ENCODE measurements at places on chromosomes 16 and 17.

GRCh38 chr17:1661045-1661444 is 11.4 kb upstream of the RILP start:
- no peak for DNase-seq

DNA sequence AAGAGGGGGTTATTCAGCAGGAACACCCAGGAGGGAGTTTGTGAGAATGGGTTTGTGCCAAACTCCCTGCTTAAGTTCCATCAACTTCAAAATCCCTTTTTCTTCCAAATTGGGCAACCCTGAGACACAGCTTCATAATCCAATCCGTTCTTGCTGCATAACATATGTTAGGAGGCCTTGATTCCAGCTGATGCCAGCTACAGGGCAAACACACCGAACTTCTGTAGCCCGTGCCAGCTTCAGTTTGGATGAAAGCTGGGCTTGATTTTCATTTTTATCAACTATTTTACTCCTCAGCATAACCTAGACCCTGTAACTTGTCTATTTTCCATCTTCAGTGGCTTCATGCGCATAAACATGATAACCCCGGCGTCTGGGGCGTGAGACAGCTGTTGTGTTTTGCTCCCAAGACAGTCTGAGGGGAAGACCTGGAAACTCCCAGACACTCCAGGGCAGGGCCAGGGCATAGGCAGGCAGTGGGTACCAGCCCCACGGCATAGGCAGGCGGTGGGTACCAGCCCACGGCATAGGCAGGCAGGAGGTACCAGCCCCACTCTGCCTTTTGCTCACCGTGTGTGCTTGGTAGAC is 220.4 kb downstream of the C16orf95 start:
- no peak for DNase-seq

DNA sequence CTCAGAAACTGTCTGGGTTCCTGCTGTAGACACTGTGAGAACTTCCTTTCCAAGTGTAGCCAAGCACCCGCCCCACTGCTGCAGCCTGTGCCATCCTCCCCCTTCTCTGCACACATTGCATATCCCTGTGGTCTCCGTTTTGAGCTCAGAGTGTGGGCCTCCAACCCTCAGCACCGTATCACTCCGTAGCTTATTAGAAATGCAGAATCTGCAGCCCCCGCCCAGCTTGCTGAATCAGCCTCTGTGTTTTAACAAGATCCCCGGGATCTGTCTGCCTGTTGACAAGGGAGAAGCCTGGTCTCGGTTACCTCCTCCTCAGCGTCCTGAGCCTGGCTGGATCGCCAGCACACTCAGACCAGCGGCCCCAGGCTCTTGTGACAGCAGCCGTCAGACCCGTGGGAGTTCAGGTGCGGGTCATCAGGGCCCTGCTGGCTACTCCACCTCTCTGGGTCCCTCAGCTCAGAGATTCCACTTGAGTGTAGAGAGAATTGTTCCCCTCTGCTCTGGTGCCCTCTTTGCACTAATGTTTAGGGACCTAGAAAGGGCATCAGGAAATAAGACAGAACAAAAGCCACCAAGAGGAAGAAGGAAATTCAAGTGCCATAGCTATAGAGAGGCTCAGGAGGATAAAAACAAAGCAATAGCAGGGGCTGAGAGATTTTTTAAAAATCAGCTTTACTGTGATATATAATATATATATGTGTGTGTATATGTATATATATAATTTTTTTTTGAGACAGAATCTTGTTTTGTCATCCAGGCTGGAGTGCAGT is 92.3 kb downstream of the PITPNC1 start:
- DNase-seq, result no peak

- DNase-seq, result no peak
Observed at GRCh38 chr16:15648135-15648730, 1.8 kb upstream of the NDE1 start.

- DNase-seq, result peak; percentile 81
Observed at GRCh38 chr16:81676066-81676882, 102.8 kb upstream of the PLCG2 start.

GRCh38 chr16:85377388-85378144 is 235.6 kb upstream of the GSE1 start:
- no peak for DNase-seq

DNA sequence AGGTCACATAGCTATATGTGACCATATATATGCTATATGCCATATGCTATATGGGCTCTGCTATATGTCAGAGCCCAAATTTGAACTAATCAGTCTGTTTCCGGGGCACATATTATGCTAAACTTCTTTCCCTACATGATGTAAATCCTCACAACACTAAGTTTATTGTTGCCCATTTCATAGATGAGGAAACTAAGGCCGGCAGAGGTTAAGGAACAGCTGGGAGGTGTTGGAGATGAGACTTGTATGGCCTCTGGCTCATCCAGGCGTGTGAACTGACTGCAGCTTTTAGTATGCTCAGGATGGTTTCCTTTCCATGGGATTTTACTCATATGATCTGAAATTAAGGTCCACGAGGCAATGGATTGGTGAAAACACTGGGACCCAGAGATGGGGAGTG is 17.5 kb upstream of the CNOT1 start:
- no peak for DNase-seq

- no peak for DNase-seq
Observed at GRCh38 chr17:30232015-30232823, 3.3 kb downstream of the SLC6A4 start.

GRCh38 chr16:14628806-14629611 is 1.1 kb downstream of the PARN start:
- no peak for DNase-seq

- DNase-seq, result no peak
Observed at GRCh38 chr16:12497526-12497925, 306.2 kb downstream of the CPPED1 start.

DNA sequence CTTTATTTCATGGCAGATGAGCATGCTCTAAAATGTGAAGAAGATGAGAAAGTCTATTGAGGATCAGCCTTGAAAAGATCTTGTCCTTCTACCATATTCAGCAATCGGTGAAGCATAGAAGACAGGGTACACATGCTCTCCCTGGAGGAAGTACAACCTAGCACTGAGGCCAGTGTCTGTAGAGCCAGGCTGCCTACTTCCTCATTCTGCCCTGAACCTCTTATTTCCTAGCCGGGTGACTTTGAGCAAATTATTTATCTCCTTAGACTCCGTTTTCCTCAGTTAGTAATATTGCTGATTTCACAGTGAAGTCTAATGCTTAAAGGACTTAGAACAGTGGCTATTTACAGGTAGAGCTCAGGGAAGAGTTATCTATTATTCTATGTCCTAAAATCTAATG is 58.4 kb downstream of the TMEM100 start:
- no peak for DNase-seq

- no peak for DNase-seq
Observed at GRCh38 chr16:14548933-14549788, 80.9 kb downstream of the PARN start.
